ENCODE measurements at places on chromosomes 1 and 21.
A peak's percentile ranks its signal among the peaks of the same experiment; 100 is the strongest.

DNA sequence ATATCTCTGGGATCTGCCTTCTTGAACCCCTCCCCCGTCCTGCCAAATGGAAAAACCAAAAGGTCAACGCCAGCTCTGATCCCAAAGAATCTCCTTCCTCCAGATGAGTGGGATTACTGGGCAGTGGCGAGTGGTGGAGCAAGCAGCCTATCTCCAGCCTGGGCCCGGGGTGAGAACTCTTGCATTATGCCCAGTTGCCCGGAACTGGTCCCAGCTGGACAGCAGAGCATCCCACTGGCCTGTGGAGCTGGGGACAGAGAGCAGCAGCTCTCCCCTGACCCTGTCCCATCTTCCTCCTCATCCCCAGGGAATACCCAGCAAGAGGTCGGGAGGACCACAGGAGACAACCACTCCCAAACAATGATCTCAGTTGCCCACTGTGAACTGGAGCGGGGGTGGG is 130.5 kb downstream of the TMEM53 start:
- H3K36me3 ChIP-seq, result no peaks in the 10 kb centered on the region
- no peak overlapping the region for H3K27ac ChIP-seq
- DNase-seq, result no peak
- H3K4me1 ChIP-seq, result no peaks in the 10 kb centered on the region

DNA sequence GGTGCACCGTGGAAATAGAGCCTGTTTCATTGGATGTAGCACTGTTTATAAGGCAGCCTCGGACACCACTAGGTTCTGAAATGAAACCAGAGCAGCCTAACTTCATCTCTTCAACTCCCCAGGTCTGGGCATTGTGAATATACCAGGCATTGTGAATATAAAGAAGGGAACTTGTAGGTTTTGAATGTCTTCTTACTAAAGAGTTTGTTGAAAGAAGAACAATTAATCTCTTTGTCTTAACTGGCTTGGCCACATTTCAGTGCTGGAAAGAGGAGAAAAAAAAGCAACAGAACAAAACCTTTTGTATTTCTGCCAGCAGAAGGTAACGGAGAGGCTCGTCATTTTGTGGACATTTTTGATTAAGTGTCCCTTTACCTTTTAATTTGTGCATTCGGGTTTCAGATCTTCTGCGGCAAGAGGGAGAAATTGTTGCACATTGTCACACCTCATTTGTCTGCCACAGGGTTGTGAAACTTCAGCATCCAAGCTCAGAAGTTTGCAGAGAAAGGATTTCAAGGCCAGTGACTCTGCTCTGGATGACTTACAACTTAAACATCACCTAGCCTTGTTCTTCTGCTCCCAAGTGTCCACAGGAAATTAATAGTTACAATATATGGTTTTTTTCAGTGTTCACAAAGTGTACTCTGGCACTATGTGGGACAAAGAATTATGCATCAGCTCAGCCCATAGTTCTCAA is 158.3 kb downstream of the KAZN start:
- no peaks in the 10 kb centered on the region for H3K27me3 ChIP-seq
- DNase-seq, result no peak
- no peak overlapping the region for H3K27ac ChIP-seq
- H3K36me3 ChIP-seq, result no peaks in the 10 kb centered on the region
- H3K4me1 ChIP-seq, result no peaks in the 10 kb centered on the region

- no peak for DNase-seq
- H3K36me3 ChIP-seq, result no peaks in the 10 kb centered on the region
- H3K27ac ChIP-seq, result no peak overlapping the region
- no peaks in the 10 kb centered on the region for H3K27me3 ChIP-seq
- H3K4me1 ChIP-seq, result no peaks in the 10 kb centered on the region
These were observed 106.9 kb upstream of the OLFM3 start for GRCh38 chr1:102103646-102104045.

- no peak for DNase-seq
- peak overlapping the region; percentile 92 for H3K4me3 ChIP-seq
- no peaks in the 10 kb centered on the region for H3K27me3 ChIP-seq
- peaks cover 27% of the 10 kb centered on the region for H3K36me3 ChIP-seq
- H3K27ac ChIP-seq, result peak overlapping the region; percentile 95
These were observed 730 bp downstream of the CDC42SE1 start for GRCh38 chr1:151058692-151059091.

DNA sequence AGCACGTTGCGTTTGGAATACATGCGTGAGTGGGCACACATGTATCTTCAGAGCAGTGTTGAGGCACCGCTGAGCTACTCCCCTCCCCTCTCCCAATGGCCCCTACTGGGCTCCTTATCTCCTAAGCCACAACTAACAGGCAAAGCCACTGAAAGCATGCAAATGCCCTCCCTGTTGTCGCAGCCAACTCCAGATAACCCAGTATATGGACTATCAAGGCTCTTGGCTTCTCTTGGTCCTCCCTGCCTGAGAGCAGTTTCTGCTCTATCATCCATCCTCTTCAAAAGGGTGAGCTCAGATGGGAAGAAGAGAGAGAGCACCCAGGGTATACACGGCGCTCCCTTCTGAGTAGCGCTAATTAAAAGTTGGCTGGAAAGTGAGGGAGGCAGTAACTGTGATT is 58.5 kb upstream of the CNTN2 start:
- no peak overlapping the region for H3K4me3 ChIP-seq
- no peaks in the 10 kb centered on the region for H3K27me3 ChIP-seq
- H3K27ac ChIP-seq, result no peak overlapping the region
- no peak for DNase-seq
- H3K36me3 ChIP-seq, result peaks cover 8% of the 10 kb centered on the region

DNA sequence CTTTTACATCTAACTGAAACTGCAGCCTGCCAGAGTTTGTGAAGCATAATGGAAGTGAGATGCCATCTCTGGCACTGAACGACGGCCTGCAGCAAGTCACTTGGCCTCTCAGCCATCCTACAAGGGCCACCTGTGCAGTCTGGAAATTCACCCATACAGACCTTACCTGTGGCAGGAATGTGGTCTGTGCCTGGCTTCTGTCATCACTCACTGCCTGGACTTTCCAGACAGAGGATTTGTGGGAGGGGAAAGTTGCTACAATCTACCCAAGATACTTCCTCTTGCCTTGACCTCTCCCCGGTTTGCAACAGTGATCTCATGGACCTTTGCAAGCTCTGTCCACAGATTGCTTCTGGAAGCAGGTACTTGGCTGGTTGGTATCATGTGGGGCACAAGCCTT is 58.4 kb upstream of the ATP1B1 start:
- H3K4me1 ChIP-seq, result no peaks in the 10 kb centered on the region
- no peaks in the 10 kb centered on the region for H3K27me3 ChIP-seq
- no peak overlapping the region for H3K27ac ChIP-seq
- no peak overlapping the region for H3K4me3 ChIP-seq
- peak; percentile 66 for DNase-seq
- no peaks in the 10 kb centered on the region for H3K36me3 ChIP-seq

DNA sequence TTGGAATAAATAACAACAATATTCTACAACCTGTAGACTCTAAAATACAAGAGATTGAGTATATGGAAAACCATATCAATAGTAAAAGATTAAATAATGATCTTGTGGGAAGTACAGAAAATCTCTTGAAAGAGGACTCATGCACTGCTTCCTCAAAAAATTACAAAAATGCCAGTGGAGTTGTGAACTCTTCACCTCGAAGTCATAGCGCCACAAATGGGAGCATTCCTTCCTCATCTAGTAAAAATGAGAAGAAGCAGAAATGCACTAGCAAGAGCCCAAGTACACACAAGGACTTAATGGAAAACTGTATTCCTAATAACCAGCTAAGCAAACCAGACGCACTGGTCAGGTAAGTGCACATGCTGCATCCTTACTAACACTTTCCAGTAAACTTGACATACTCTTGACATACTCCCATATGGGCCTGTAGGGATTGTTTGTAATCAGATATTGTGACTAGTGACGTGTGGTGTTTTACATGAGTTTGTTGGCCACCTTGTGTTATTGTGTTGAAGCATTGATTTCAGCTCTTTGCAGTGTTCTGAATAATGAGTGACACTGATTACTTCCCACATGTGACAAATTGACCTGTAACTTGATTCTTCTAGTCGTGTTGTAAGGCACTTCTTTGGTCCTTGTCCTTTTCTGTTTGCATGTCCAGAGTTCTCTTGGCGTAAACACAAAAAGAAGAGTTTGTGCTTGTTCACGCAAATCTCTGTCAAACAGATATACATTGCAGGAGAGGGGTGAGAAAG is 28.0 kb downstream of the MACO1 start:
- peaks cover 27% of the 10 kb centered on the region for H3K4me1 ChIP-seq
- H3K27me3 ChIP-seq, result no peaks in the 10 kb centered on the region
- no peak for DNase-seq
- no peak overlapping the region for H3K4me3 ChIP-seq

- DNase-seq, result no peak
- no peaks in the 10 kb centered on the region for H3K27me3 ChIP-seq
- no peak overlapping the region for H3K4me3 ChIP-seq
- no peaks in the 10 kb centered on the region for H3K36me3 ChIP-seq
These were observed 39.3 kb upstream of the IGSF3 start for GRCh38 chr1:116706841-116707240.

- H3K4me3 ChIP-seq, result no peak overlapping the region
- H3K36me3 ChIP-seq, result no peaks in the 10 kb centered on the region
- H3K27ac ChIP-seq, result no peak overlapping the region
- no peak for DNase-seq
- peaks cover 5% of the 10 kb centered on the region for H3K4me1 ChIP-seq
These were observed 142.8 kb downstream of the PRDM16 start for GRCh38 chr1:3211582-3212375.

DNA sequence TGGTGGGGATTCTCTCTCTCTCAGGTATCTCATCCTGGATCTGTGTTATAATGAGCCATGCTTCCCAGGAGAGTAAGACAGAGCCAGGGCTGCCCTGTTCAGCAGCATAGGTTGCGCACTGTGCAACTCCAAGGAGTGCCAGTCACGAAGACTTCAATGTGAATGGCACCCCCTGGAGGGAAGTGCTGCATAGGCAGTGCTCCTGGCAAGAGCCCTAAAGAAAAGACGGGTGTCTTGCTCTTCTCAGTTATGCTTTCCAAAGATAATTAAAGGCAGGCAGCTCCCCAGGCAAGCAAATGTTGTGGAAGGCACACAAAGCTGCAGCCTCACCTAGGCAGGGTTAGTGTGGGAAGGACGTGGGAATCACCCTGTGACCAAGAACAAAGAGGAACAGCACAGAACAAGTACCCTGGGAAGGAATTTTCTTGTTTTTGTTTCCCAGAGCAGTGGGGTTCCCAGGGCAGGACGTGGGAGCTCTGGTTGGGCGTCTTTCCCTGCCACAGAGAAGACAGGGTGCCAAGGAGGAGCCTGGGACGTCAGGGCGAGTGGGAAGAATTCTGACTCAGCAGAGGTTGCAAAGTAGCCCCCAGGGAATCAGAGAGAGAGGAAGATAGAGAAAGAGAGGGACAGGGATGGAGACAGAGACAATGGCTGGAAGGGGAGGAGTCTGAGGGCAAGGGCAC is 120.9 kb downstream of the KCNN3 start:
- no peaks in the 10 kb centered on the region for H3K27me3 ChIP-seq
- no peaks in the 10 kb centered on the region for H3K36me3 ChIP-seq
- no peak overlapping the region for H3K4me3 ChIP-seq

DNA sequence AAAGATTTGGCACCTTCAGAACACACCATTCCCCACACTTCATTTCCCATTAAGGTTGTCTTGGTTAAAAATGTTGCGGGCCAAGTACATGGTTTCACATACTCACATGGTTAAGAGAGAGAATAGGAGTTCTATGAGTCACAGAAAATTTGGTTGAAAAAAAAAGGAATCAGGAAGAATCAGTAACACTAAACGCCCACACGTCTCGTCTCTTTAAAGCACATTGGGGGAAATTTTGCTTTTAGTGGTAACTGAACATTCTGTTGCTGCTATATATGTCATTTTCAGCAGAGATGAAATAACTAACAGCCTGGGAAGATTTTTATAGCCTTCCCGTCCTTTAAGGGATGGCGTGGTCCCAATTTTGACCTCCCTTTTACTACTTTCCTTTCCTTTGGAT is 132.9 kb upstream of the ERG start:
- no peaks in the 10 kb centered on the region for H3K27me3 ChIP-seq
- no peaks in the 10 kb centered on the region for H3K4me1 ChIP-seq
- no peak for DNase-seq

- H3K4me1 ChIP-seq, result no peaks in the 10 kb centered on the region
- H3K36me3 ChIP-seq, result no peaks in the 10 kb centered on the region
- no peak for DNase-seq
- no peaks in the 10 kb centered on the region for H3K27me3 ChIP-seq
These were observed 212.8 kb downstream of the FOXD2 start for GRCh38 chr1:47650611-47651010.

- H3K4me1 ChIP-seq, result peaks cover 42% of the 10 kb centered on the region
- no peak overlapping the region for H3K4me3 ChIP-seq
- DNase-seq, result no peak
- H3K27me3 ChIP-seq, result no peaks in the 10 kb centered on the region
- H3K36me3 ChIP-seq, result peaks cover 33% of the 10 kb centered on the region
These were observed 7.0 kb downstream of the TMEM63A start for GRCh38 chr1:225875044-225875815.

DNA sequence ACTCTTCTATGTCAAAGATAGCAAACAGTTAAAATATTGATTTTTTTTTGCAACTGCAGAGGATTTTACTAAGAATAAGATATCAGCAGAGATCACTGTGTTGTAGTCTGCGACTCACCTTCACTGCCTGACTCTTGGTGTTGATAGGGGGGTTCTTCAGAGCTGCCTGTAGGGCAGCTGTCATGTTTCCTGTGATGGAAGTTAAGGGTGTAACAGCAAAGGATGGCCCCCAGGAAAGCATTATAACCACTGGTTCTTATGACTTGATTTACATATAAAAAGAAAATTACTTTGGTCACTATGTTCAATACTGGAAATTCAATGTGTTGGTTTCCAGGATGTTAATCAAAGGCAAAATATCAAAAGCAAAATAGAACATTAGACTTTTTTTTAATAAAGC is 2.6 kb downstream of the ARPC5 start:
- H3K27me3 ChIP-seq, result no peaks in the 10 kb centered on the region
- peaks cover 29% of the 10 kb centered on the region for H3K4me1 ChIP-seq
- DNase-seq, result no peak
- peaks cover 18% of the 10 kb centered on the region for H3K36me3 ChIP-seq

- no peaks in the 10 kb centered on the region for H3K27me3 ChIP-seq
- H3K36me3 ChIP-seq, result no peaks in the 10 kb centered on the region
- no peak overlapping the region for H3K4me3 ChIP-seq
- no peak for DNase-seq
- H3K4me1 ChIP-seq, result peaks cover 36% of the 10 kb centered on the region
These were observed 90.1 kb upstream of the SLC25A33 start for GRCh38 chr1:9449110-9449627.

DNA sequence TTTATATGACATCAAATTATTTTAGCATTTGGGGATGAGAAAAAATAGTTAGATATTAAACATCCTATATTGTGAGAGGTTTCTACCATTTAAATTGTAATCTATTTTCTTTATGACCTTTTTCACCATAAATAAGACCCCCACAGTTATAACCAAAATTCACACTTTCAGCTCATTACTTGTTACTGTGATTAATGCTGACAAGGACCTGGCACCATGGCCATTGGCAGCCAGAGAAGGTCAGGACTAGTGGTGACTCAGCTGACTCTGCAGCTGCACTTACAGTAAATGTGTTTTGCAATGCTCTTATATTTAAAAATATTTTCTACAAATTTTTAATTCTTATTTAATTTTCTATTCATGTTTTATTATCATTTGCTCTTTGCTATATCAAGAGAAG is 133.3 kb upstream of the C1orf105 start:
- no peak for DNase-seq
- H3K4me1 ChIP-seq, result peaks cover 18% of the 10 kb centered on the region
- H3K4me3 ChIP-seq, result no peak overlapping the region
- H3K27ac ChIP-seq, result peak overlapping the region; percentile 37
- no peaks in the 10 kb centered on the region for H3K36me3 ChIP-seq

GRCh38 chr1:115826628-115827027 is 14.3 kb downstream of the NHLH2 start:
- DNase-seq, result no peak
- no peaks in the 10 kb centered on the region for H3K27me3 ChIP-seq
- H3K4me1 ChIP-seq, result peaks cover 15% of the 10 kb centered on the region
- H3K27ac ChIP-seq, result no peak overlapping the region
- no peak overlapping the region for H3K4me3 ChIP-seq

All from esophagus muscularis mucosa (tissue), 4 donors.